ENCODE measurements at places on chromosomes 7 and 10.

- DNase-seq = no peak
Measured at GRCh38 chr10:97131181-97131628, 54.6 kb downstream of the SLIT1 start.

DNA sequence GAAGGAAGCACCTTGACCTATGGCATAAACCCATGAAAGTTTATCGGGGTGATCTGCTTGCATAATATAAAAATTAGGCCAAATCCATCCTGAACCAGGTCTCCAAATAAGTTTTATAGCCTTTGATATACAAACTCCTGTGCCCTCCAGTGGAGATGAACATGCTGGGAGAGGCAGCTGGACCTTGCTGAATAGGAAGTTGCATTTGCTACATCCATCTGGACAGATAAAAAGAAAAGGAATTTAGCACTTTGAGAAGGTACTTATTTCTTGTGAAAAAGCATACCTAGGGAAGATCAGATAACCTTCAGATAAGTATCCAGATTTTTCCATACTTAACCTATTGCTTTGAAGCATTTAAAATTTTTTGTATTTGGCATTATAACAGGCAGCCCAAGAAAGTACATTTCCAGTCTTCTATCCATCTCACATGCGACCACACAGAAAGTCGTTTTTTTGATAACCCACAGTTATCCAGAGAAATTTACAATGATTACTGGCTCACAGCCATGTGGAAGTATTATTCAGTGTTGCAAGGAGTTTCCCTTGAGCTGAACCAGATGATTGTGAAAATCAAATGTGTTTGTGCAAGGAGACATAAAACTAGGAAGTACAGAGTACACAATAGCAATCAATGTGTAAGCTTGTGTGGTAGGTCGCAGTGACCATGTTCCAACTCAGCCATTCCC, 124.4 kb upstream of the STK17A start:
- DNase-seq = no peak

- no peak for DNase-seq
Measured at GRCh38 chr10:86747796-86748581, 8.4 kb upstream of the BMPR1A start.

GRCh38 chr10:17423632-17424186, 30.7 kb downstream of the ST8SIA6 start:
- no peak for DNase-seq

DNA sequence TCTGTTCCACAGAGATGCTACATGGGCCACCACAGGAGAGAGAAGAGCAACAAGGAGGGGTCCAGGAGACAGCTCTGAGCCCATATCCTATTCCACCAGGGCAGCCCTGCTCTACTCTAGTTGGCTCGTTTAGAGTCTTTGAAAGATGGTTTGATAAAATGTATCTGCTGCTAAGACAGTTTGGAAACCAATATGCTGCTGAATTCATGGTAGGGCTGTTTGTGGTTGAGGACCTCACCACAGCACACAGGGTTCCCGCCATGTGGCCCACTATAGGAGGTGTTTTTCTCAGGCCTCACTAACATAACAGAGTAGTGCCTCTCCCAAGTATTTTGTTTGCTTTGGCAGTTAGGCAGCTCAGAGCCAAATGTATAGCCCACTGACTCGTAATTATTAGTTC, 35.8 kb upstream of the ZC3HAV1L start:
- DNase-seq = no peak

DNA sequence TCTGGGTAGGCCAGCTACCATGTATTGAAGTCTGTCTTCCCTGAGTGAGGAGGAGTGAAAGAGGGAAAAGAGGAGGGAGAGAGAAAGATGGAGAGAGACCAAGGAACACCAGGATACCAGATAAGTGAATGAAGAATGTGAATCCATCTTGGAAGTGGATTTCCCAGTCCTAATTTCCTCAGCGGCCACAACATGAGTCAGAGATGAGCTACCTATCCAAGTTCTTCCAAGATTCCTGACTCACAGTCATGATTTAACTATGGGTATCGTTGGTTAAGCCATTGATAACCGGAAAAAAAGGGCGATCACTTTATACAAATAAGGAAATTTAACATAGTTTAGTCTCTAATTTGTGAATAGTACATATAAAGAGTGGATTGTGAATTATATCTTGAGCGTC, 561.8 kb downstream of the ATRNL1 start:
- DNase-seq = no peak

DNA sequence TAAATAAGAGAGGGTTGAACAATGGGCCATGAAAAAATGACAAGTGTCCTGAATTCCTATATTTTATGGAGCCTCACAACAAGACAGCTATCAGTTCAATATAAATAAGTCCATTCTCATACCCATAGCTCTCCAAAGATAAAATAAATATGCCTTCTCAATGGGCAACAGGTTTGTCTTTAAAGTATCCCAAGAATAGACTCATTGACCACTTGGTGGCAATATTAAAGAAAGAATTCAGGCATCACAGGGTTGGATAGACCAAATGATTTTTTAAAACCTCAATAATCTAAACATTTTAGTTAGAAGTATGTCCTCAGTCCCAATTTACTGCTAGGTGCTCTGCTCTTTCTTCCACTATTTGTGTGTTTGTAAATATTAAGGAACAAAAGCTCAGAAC, 165.1 kb upstream of the WNT16 start:
- no peak for DNase-seq

DNA sequence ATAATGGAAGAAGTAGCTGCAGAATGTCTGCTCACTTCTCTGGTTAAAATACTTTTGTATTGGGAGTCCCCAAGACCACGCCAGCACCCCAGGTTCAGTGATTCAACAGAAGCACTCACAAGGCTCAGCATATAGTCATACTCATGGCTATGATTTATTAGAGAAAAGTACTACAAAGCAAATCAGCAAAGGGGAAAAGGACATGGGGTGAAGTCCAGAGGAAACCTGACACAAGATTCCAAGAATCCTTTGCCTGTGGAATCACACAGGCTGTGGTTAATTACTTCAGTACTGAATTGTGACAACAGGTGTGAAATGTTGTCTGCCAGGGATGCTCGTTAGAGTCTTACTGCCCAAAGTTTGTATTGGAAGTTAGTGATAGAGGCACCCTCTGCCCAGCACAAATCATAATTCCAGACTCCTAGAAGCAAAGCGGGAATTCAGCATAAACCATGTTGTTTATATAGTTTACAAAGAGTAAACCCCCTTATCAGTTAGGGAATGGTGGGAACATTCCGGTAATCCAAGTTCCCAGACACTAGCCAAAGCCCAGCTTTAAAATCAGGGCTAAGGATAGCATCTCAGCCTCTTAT, 79.4 kb downstream of the HYCC1 start:
- DNase-seq = no peak

- DNase-seq = no peak
Measured at GRCh38 chr10:86648704-86649427, 5.5 kb upstream of the OPN4 start.

DNA sequence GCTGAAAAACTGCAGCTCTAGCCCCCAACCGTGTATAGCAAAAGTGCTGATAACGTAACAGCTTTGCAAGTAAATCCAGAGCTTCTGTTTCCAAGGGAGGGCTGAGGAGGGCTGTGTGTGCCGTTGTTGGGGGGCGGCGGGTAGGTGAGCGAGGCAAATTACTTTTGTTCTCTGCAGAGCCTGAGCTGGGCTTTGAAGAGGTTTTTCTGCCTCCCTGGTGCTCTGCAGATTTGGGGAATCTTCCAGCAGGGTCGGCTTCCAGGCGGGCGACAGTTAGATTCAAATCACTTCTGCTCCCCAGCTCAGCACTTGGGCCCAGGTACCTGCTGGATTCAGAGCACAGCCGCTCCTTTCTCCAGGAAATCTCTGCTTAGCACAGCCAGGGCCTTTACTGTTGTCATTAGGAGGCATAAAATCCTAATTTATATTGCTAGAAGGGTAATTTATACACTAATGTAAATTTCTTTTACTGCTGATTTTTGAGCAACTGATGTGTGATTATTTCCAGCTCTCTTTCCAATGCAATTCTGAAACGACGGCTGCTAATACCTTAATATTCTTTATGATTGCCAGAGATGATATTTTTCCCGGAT, 442.4 kb downstream of the TYW1 start:
- no peak for DNase-seq

DNA sequence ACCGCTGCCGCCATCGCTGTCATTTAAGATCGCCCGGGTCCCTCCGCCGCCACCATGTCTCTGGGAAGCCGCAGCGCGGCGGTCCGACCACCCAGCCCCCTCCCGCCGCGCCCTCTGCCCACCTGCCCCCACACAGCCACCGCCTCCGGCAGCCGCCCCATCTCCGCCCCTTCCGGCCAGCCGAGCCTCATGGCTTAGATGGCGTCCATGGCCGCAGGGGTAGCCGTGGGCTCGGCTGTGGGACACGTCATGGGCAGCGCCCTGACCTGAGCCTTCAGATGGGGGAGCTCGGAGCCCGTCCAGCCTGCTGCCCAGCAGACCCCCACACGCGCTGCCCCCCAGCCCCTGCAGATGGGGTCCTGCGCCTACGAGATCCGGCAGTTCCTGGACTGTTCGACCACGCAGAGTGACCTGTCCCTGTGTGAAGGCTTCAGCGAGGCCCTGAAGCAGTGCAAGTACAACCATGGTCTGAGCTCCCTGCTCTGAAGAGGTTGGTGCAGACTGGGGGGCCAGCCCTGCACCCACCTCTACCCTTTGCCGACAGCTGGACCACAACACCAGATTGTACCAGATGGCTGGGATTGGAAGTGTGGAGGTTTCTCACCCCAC, 38.0 kb upstream of the TARP start:
- DNase-seq = peak; percentile 46

DNA sequence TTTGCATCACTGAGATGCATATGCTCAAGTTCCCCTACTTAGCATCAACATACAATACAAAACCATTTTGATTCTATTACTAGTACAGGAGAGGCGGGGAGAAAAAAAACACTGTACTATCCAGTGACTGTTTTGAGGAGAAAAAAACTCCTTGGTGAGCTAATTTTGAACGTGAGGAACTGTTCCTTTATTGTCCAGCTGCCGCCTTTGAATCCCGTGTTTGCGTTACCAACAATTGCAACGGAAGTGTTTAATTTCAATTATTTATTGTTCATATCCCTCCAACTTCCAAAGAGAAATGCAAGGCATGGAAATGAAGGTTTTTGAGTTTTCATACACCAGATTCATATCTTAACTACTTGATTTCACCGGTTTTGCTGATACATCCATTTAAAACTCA, 66.4 kb upstream of the ARHGAP21 start:
- DNase-seq = peak; percentile 0

DNA sequence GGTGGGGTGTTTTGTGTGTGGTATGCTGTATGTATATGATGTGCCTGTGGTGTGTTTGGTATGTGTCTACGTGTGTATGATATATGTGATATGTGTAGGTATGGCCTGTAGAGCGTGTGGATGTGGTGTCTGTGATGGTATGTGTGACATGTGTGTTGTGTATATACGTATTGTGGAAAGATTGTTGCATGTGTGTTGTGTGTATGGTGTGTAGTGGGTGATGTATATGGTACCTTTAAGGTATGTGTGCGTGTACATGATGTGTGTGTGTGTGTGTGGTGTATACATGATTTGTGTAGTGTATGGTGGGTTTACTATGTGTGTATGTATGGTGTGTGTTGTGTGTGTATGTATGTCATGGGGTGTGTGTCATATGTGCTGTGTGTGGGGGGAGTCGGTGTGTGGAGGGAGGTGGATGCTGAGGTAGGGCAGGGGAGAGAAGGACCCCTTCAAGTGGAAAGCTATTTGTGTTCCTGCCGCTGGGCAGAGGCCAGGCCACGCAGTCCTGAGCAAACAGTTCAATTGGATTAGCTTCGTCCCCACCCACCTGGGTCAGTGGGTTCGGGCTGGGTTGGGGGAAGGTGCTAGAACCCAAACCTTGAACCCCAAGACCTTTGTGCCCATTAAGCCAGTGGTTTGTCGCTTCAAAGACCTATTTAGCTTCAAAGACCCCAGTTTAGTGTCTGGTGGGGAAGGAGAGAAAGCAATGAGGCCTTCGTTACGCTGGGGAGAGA, 1.9 kb upstream of the TRPV6 start:
- DNase-seq = no peak

DNA sequence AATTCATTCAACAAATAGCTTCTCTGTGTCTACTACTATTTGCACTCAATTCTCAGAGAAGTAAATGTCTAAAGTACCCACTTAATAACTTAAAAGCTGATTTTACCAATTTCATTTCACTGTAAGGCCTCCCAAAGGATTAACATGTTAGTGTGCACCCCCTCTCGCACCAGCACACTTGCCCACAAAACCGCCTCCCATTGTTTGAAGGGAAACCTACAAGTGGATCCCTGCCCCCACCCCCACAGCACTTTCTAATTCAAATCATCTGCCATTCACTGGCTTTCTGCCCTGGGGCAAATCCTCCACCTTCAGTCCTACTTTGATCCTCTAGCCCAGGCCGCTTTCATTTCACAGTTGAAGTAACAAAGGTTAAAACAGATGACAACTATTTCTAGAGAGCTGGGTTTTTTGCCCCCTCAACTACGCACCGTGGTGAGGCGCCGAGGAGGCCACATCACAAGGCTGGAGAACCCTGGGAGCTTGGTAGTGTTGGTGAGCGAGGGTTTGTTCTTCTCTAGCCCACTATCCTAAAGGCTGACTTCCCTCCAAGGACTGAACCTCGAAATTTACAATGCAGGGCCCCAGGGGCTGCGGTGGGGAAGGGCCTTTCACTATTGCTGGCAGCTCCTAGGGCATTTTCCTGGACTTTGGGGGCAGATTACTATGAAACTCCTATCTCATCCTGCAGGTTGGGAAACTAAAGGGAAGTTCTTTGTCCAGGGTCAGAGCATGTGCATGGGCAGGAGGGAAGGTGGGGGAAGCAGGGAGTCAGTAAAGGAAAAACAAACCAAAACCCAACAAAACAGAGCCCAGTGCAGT, 517.4 kb upstream of the ZMIZ1 start:
- no peak for DNase-seq

DNA sequence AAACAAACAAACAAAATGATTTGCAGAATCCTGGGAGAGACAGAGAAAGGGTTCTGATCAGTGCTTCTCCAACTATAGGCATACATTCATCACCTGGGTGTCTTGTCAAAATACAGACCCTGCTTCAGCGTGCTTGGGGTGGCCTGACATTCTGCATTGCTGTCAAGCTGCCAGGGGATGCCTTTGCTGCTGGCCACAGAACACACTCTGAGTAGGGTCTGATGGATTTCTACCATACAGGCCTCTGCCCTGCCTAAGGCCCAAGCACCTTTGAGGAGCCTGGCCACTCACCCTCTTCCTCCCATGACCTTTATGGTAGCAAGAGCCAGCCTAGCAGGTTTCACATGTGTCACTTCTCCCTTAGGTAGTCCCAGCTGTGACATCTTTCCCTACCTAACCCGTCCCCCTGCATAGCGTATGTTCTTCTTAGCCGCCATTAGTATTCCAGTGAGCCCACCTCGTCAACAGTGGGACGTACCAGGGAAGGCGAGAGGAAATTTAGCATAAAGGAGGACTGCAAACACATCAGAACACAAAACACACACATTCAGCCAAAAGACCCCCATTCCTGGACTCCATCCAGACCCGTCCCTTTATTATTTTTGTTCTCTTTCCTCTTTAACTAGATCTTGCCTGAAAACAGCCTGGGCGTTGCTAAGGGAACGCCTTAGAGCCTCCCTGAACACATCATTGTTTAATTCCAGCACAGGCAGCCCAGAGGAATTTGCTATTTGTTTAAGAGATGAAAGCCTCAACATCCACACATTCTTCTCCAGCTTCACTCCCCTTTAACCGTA, 43.9 kb upstream of the PODXL start:
- no peak for DNase-seq

GRCh38 chr10:115665549-115665948, 572.4 kb downstream of the ATRNL1 start:
- no peak for DNase-seq

Data from NCI-H2081 (cell line).